ENCODE measurements at places on chromosomes 4 and X. TPM values are rescaled to one million over a fixed set of nuclear protein-coding genes. Genes with fewer than 3 reads are reported as not detected.

Gene RS1
- total RNA-seq = not detected

Gene TNIP3
- not detected for total RNA-seq

Gene GRIA3
- 0.54 TPM for total RNA-seq

Gene KIT
- 1.6 TPM for total RNA-seq

Gene CSAG1
- not detected for total RNA-seq

Gene SUPT20HL2
- not detected for total RNA-seq

Gene CXCL8
- total RNA-seq = not detected

Gene UGT2A3
- not detected for total RNA-seq

Gene CRMP1
- 1.2 TPM for total RNA-seq

Gene GYPE
- 0.19 TPM for total RNA-seq

Gene RBM46
- total RNA-seq = not detected

Gene FAM241A
- total RNA-seq = 7.4 TPM

Gene CT83
- total RNA-seq = not detected

Gene NKX6-1
- not detected for total RNA-seq

Gene DIAPH2
- total RNA-seq = 11.0 TPM

Gene PAGE2B
- not detected for total RNA-seq

Gene EREG
- total RNA-seq = not detected

Gene ARMCX2
- total RNA-seq = 31.7 TPM

Gene HPGD
- total RNA-seq = 1.3 TPM

Gene CENPVL1
- not detected for total RNA-seq

Gene DCAF16
- 13.4 TPM for total RNA-seq

Gene IL2RG
- 0.89 TPM for total RNA-seq

Gene UTP14A
- total RNA-seq = 6.9 TPM

Gene ENOPH1
- 12.8 TPM for total RNA-seq

Gene RASGEF1B
- 3.3 TPM for total RNA-seq

Gene SASH3
- 2.2 TPM for total RNA-seq

Gene NUDT10
- total RNA-seq = 0.13 TPM

Gene SNCA
- 4.0 TPM for total RNA-seq

Gene AADAT
- 1.6 TPM for total RNA-seq

Gene SSX3
- not detected for total RNA-seq

Data from Right ventricle myocardium superior (tissue), 1 donor.